ENCODE measurements at places on chromosomes 3 and 15. TPM values are rescaled to one million over a fixed set of nuclear protein-coding genes. Genes with fewer than 3 reads are reported as not detected.

CCR3 gene
- not detected for total RNA-seq

CHL1 gene
- total RNA-seq, result 109 TPM

SPINK8 gene
- not detected for total RNA-seq

GREM1 gene
- total RNA-seq, result 4.8 TPM

ARID3B gene
- total RNA-seq, result 6.2 TPM

PLA2G4F gene
- total RNA-seq, result 51.2 TPM

RAB6B gene
- total RNA-seq, result 17.7 TPM

CCDC13 gene
- 5.3 TPM for total RNA-seq

DNA sequence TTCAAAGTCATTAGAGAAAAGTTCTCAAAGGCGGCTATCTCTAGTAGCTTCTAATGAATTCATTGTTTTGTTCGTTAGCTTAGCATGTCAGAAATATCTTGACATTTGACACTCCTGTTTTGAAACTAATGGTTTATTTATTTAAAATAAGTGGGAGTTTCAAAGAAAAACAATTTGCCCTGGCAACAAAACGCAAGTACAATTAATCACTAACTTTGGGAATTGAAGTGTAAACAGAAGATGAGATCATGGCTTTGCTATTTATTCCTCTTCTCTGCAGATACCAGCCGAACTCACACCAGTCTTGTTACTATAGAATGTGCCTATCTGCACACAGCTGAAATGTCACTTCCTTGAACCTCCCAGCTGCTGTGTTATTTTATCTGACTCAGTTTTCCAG is 27.5 kb downstream of the MASP1 start:
- no peak for DNase-seq

GRCh38 chr3:185778094-185778493 is 46.7 kb downstream of the IGF2BP2 start:
- DNase-seq, result no peak

DNA sequence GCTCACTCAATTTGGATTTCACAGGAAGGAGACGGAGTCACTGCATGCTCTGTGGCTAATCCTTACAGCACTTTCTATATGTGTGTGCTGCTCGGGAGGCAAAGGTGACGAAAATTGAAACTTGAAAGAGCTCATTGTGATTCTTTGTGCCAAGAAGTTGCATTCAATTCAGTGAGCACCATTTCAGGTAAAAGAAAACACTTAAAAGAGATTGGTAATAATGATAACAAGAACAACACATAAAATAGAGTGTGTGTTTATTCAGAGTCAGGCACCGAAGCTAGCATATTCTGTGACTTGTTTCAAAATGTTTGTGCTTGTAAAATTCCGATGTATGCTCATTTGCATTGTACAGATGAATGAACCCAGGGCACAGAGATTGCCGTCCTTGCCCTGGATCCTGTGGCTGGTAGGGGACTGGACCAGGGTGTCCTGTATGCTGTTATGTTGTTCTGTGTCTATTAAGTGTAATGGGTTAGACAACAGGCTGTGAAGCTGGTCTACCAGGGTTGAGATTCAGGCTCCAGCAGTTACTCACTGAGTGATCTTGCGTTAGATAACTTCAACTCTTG is 193.3 kb upstream of the PROK2 start:
- no peak for DNase-seq

- peak; percentile 77 for DNase-seq
Observed at GRCh38 chr15:70245932-70246622, 148.4 kb upstream of the TLE3 start.

DNA sequence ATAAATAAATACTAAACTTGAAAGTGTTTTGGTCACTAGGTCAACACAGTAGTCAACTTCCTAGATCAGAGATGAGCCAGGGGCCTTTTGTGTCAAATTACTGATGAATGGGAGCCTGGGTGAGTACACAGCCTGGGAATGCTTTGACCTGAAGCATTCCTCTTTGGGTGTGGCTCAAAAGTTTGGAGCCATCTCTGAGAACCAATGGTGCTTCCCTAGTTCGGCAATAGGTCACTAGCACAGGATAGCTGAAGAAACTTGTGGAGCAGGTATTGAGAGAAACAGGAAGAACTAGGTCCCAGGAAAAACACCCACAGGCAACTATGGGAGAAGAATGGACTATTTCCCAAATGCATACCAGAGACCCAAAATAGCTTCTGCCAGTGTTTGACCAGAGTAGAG is 56.6 kb upstream of the PLXND1 start:
- DNase-seq, result peak; percentile 36

GRCh38 chr3:45628746-45629145 is 34.2 kb downstream of the LIMD1 start:
- DNase-seq, result no peak

- peak; percentile 26 for DNase-seq
Observed at GRCh38 chr3:18580268-18580667, 155.1 kb upstream of the SATB1 start.

- no peak for DNase-seq
Observed at GRCh38 chr3:43753741-43754715, 63.3 kb downstream of the ABHD5 start.

DNA sequence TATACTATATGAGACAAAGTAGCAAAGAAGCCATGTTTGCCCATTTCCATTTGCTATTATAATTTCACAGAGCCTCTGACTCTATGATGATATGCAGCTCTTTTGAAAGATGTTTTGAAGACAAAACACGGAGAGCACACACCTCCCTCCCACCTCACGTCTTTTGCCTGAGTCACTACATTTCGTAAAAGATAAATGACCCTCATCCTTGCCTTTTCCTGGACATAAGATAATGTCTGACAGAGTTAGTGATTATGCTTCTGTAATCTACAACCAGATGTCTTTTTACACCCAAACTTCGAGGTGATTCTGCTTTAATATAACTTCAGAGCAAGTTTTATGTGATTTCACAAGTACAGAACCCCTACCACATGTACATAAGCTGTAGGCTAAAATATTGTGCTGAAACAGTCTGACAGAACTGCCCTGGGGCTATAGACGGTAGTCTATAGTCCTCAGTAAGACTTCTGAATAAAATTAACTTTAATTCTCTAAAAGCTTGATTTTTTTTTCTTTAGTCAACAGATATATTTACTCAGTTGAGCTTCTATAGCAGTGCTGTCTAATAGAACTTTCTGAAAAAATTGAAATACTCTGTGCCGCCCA is 99.9 kb downstream of the CD200R1L start:
- DNase-seq, result no peak

DNA sequence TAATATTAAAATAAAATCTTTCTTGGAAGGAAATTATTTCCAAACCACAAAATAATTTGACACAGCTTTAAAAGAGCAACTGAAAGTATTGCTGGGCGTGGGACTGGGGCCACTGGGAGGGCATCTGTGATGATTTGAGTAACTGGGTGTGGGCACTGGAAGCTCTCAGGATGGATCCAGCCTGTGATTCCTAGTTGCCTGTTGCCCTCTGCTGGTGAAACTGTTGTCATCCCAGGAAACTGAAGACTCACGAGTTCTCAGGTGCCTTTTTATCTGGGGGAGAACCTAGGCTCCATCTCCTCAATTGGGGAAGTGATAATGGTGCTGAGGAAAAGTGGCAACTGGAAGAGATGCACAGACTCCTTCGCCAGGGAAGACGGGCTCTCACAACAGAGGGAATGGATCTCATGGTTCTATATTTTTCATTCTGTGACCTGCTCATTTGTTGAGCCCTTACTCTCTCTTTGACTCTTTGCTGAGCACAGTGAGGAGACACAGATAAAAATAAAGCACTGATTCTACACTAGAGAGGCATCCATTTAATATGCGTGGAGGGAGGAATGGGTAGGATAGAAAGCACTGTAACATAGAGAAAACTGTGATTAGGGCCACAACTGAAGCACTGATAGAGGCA is 61.6 kb downstream of the TPRG1 start:
- peak; percentile 72 for DNase-seq

DNA sequence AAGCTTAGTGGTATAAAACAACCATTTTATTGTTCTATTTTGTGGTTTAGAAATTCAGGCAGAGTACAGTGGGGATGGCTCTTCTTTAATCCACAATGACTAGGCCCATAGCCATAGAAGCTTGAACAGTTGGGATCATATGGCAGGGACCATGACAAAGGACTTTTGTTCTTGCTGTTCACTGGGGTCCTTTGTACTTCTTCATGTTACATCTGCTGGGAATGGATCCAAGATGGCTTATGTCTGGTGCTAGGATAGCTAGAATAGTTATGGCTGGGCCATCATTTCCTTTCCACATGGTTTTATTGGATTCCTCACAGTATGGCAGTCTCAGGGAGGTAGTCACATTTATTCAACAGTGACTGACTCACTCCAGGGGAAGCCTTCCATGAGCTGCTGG is 427.9 kb upstream of the AGTR1 start:
- DNase-seq, result no peak

DNA sequence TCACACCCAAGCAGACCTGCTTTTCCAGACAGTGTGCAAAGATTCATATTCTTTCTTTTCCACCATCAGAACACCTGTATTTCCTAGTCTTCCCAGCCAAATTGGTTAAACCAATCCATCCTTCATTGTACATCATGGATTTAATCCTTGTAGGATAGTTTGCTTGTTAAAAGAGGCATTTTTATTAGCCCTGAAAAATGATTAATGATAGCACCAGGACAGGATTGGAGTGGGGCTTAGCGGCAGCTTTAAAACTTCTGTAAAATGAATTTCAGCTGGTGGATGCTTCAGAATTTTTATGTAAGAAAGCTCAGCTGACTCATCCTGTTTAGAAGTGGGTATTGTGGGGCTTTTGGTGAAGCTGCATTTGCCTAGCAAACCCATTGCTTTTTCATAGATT is 36.1 kb upstream of the ARHGEF26 start:
- DNase-seq, result no peak

DNA sequence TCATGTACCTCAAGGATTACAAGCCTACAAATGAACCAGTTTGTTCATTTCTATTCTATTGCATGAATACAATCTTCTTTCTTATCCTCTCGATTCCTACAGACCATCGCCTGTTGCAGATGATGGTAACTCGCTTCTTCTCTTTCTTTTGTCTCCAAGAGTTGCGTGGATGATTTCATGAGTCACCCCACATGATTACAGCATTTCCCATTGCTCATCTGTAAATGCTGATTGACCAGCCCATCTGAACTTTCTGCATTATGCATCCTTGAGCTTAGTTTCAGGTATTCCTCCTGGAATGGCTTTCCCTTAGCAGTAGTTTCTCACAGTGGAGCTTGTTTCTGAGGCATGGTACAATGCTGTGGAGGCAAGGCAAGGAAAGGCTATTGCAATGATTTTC is 109.6 kb upstream of the TOPAZ1 start:
- DNase-seq, result no peak

GRCh38 chr3:38115645-38116427 is 21.1 kb downstream of the ACAA1 start:
- DNase-seq, result no peak

DNA sequence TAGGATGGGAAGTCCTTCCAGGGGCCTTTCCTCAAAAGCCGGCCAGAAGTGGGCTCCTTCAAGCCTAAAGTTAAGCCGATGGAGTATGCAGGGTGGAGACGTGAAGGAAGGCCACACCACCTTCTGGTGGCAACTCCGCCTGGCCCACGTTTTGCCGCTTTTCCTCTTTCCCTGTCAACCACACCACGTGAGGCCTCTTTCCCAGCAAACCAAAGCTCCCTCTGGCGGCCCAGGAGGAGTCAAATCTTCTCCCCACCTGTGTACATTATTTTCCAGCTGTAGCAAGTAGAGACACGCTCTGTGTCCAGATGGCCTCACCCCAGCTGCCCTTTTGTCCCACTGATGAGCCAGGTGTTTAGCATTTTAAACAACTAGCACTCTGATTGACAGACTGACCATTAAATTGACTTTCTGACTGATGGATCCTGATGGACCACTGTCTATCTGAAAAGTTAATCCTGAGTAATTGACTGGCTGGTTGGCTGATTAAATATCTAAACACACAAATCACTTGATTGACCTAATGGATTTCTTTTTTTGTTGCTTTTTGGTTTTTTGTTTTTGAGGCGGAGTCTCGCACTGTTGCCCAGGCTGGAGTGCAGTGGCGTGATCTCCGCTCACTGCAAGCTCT is 59.6 kb upstream of the ZBTB38 start:
- peak; percentile 72 for DNase-seq

DNA sequence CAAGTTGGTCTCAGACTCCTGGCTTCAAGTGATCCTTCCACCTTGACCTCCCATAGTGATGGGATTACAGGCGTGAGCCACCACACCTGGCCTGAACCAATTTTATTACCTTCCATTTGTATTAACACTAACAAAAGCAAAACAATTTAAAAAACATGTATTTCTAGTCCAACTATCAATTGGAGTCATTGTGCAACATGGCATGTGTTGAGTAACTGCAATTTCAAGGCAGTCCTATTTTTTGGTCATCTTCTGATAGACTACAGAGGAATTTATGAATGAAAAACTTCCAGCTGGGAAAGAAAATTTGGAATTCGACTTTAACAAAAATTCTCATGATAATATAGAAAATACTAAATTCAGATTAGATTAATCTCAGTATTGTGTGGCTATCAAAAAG is 16.8 kb downstream of the SPTSSB start:
- DNase-seq, result no peak

GRCh38 chr3:57060089-57060821 is at the start of gene SPATA12:
Gene SPATA12, plus strand, starts transcription at chr3:57060664. Its CDS starts 13,031 bp downstream, at chr3:57073695.
- peak; percentile 40 for DNase-seq

- DNase-seq, result no peak
Observed at GRCh38 chr3:9231471-9231870, 18.0 kb downstream of the SRGAP3 start.

- DNase-seq, result peak; percentile 98
Observed at GRCh38 chr15:55408012-55408928, at the start of the genes CCPG1 and PIERCE2. Gene CCPG1, minus strand, starts transcription at chr15:55408359. Its CDS starts 18,935 bp downstream, at chr15:55389424. Gene PIERCE2, plus strand, starts transcription at chr15:55408495. Its CDS starts 274 bp downstream, at chr15:55408769.

Measured in kidney (tissue), 22 donors.